ENCODE measurements at places on chromosomes 11 and 22.

DNA sequence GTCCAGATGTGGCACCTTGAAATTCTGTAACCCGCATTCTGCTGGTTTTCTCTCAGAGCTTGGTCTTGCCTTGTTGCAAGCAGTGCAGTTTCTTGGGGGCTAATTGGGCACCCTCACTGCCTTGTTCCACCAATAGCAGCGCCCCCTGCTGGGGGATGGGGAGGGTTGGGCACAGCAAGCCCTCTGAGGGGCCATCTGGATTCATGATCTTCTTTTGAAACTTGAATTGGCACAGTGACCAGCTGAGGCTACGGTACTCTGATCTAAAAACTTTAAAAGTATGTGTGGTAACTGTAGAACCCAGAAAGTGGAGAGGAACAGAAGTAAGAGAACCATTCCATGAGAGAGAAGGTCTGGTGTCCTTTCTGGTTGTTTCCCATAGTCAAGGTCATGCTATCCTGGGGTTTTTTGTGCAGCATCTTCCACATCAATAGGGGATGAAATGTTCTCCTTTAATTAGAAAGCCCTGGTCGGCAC lies 64.2 kb downstream of the MED15 start:
- no peak for DNase-seq

GRCh38 chr11:117376517-117376916 lies 48.9 kb downstream of the CEP164 start:
- DNase-seq: no peak

GRCh38 chr22:27226666-27227065 lies 569.3 kb downstream of the MIAT start:
- DNase-seq: no peak

DNA sequence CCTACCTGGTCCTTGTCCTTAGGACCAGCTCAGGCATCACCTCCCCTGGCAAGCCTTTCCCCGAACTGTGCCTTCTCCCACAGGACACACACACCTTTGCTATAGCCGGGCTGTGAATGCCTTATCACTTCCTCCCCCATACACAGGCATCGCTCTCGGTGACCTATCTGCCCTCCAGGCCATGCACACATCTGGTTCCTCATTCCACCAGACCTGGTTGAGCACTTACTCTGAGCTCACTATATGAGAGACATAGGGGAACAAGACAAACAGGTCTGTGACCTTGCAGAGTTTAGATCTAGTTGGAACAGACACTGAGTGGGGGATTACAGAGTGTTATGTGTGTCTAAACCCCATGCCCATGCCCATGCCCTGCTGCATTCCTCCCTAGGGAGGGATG lies 3.1 kb upstream of the BCR start:
- DNase-seq: no peak

DNA sequence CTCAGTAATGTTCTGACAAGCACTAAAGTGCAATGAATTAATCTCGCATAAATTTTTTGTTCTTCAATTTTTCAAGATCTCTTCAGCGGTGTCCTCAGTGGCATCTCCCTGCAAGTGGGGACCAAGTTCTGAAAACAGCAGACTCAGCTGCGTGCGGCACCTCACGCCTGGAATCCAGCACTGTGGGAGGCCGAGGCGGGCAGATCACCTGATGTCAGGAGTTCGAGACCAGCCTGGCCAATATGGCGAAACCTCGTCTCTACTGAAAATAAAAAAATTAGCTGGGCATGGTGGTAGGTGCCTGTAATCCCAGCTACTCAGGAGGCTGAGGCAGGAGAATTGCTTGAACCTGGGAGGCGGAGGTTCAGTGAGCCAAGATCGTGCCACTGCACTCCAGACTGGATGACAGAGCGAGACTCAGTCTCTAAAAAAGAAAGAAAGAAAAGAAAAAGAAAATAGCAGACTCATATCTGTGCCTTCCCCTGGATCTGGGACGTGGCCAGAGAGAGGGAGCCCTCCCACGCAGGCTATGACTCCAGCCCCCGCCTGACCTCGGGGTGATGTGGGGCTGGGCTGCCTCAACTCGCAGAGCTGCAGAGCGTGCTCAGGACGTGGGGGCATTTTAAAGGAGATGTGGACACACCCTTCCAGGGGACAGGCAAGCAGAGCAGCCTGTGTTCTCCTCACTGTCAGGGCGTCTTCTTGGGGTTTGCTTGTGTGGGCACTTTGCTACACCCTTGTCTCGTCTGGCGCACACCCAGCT lies 346.6 kb downstream of the BRD1 start:
- DNase-seq: no peak

GRCh38 chr22:50728523-50728931 lies 9.5 kb upstream of the ACR start:
- DNase-seq: no peak

- no peak for DNase-seq
Measured at GRCh38 chr22:40043081-40043480, 48.3 kb downstream of the FAM83F start.
